Fibroblast of skin of back (primary cell): ENCODE measurements at places on chromosomes 6 and 20.

- no peak for DNase-seq
Measured at GRCh38 chr6:1518855-1519254, 90.9 kb upstream of the FOXC1 start.

GRCh38 chr20:16761305-16761829 lies 13.2 kb downstream of the OTOR start:
- DNase-seq: peak; percentile 63

- DNase-seq: no peak
Measured at GRCh38 chr20:41853806-41854205, 235.6 kb upstream of the CHD6 start.

GRCh38 chr6:41780551-41781365 lies at the start of gene PRICKLE4:
PRICKLE4 (plus strand) TSS chr6:41780782; CDS start chr6:41783474, 2,692 bp downstream.
- DNase-seq: no peak

DNA sequence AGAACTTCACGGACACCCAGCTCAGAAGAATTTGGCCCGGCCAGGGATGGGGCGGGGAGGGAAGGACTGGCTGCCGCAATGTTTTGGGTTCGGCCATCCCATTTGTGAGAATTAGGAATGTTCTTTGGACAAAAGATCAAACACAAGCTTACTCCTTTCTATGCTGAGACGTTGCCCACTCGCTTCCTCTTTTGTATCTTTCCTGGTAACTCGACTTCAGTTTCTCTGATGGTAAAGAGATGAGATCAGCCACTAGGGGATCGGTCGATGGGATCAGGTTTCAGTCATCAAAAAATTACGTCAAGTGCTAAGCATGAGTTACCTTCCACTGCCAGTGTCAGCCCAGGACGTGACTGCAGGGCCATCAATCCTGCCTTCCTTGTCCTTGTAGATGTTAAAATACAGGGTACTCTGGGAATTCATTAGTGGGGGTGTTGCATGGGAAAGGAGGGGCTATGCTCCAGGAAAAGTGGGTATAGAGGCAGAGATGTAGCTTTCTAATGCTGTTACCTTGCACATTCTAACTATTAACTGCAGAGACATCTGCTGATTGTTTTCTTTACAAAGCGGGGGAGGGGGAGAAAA lies 190.2 kb downstream of the TSHZ2 start:
- peak; percentile 71 for DNase-seq

GRCh38 chr6:39772559-39773273 lies 19.5 kb upstream of the DAAM2 start:
- DNase-seq: peak; percentile 77

GRCh38 chr20:55158446-55158845 lies 683.1 kb downstream of the DOK5 start:
- DNase-seq: no peak

GRCh38 chr20:10679269-10679668 lies 5.5 kb upstream of the JAG1 start:
- peak; percentile 89 for DNase-seq

DNA sequence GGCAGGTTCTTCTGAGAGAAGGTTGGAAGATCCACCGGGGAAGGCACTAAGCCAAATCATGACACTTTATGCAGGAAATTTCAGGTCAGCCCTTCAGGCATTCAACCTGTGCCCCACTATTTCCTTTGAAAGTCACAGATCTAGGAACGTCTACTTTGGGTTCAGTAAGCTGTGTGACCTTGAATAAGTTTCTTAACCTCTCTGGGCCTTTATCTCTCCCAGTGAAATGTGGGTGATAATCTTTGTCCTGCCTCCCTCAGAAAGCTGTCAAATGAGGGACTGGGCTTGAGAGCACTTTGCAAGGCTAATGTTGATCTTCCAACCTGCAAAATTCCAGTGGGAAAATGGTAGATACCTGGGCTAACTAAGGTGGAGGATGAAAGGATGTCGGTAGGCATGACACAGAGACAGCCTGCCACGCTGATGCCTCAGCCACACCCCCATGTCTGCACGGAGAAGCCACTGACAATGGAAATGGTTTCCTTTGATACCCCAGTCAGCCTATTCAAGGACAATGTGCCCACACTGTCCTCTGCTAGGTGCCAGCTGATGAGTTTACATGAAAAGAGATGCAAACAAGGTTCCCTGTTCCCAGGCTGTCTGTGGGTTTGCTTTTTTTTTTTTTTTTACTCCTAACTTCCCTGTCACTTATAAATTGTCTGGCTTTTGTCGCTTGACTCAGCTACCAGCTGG lies 9.3 kb downstream of the BNIP5 start:
- DNase-seq: no peak

- DNase-seq: no peak
Measured at GRCh38 chr20:4190792-4191519, 175.6 kb upstream of the RNF24 start.

DNA sequence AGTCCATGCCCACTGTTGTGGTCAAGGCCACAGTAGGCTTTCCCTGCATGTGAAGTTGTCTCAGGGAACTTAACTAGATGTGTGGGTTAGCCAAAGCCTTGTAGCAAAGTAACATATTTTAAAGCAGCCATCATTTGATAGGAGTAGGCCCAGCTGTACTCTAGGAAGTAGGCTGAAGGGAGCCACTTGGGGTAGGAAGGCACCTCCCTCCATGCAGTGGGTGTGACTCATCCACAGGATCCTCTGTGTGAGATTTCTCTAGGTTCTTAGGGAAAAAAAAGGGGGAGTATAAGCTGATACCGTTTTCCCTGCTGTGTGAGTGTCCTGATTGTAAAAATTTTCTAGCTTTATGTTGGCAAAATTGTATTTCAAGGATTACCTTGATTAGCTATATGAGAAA lies 44.7 kb downstream of the VAPB start:
- peak; percentile 77 for DNase-seq

GRCh38 chr20:41577129-41578009 lies 40.8 kb downstream of the CHD6 start:
- DNase-seq: no peak

GRCh38 chr6:11467364-11467763 lies 70.2 kb upstream of the TMEM170B start:
- no peak for DNase-seq

- peak; percentile 63 for DNase-seq
Measured at GRCh38 chr6:151679081-151679480, 128.4 kb upstream of the ESR1 start.

DNA sequence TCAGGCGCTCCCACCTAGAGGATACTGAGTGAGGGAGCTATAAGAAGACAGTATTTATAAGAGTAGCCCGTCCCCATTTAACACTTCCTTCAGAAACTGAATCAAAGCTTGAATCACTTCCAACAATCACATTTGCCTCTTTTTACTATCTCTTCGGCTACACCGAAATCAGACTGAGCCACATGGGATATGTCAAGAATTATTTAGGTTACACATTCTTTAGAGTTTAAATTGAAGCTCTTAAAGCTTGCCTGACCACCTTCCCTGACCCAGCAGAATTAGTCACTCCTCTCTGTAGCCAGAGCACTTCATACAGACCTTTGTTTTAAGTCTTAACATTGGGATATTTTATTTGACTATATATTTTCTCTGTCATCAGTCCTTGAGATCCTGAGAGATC lies 163.7 kb downstream of the MAFB start:
- DNase-seq: peak; percentile 68

- peak; percentile 66 for DNase-seq
Measured at GRCh38 chr20:9294041-9294440, 220.3 kb upstream of the LAMP5 start.

- DNase-seq: peak; percentile 54
Measured at GRCh38 chr20:53872081-53872541, 198.3 kb downstream of the BCAS1 start.

GRCh38 chr6:56906752-56907151 lies 48.2 kb upstream of the BEND6 start:
- peak; percentile 41 for DNase-seq

- DNase-seq: no peak
Measured at GRCh38 chr6:129510950-129511349, 199.0 kb downstream of the ARHGAP18 start.

GRCh38 chr6:49453221-49453620 lies 9.8 kb downstream of the MMUT start:
- peak; percentile 2 for DNase-seq

DNA sequence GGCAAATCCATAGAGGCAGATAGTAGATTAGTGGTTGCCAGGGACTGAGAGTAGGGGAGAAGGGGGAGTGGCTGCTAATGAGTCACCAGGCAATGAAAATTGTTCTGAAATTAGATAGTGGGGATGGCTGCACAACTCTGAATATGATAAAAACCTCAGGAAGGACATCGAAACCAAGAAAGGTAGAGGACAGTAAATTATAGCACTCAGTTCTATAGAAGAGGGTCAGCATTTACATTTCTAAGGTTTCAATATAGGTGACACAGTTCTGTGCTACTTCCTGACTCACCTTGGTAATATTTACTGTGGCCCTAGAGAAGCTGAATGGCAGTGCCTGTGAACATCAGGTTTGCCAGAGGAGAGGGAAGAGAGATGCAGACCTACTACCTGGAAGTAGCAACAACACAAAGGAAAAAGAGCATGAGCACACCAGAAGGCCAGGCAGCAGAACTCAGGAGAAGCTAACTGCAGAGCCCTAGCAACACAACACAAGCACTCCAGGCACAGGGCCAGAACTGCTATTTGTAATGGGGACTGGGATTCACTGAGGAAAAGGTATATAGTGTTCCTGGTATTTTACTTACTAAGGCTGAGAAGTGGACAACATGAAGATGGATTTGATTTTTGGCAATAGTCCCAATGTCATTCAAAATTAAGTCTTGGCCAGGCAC lies 75.9 kb downstream of the PLCG1 start:
- peak; percentile 40 for DNase-seq

DNA sequence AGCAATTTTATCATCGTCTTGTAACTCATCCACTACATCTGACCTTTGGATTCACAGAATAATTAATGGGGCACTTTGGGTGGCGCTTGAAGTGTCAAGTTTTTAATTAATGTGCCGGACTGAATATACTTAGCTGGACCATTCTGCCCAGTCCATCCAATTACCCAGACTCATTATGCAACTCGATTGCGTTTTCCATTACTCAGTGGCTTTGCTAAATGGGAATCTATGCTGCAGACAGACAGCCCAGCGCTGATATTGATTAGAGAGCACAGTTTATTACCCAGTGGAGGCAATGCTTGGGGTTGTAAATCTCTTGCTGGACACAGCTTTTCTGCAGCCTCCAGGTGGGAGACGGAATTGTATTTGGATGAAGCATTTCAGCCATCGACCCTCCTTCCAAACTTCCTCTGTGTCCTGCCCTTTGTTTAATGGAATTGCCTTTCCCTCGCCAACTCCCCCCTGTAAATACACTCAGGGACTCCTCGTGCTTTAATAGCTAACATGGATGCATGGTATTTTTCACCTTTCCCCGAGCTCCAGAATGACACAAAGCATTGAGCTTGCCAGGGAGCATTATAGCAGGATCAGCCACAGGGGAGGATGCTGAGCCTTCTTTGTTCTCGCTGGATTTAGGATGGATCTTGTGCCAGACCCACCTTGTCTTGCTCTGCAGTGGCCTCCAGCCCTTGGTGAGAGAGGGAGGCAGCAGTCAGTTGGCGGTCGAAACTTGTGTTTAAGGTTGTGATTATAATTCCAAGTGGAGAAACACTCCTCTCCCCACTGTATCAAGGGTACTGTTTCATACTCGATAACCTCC lies 59.7 kb downstream of the EDN3 start:
- DNase-seq: no peak

DNA sequence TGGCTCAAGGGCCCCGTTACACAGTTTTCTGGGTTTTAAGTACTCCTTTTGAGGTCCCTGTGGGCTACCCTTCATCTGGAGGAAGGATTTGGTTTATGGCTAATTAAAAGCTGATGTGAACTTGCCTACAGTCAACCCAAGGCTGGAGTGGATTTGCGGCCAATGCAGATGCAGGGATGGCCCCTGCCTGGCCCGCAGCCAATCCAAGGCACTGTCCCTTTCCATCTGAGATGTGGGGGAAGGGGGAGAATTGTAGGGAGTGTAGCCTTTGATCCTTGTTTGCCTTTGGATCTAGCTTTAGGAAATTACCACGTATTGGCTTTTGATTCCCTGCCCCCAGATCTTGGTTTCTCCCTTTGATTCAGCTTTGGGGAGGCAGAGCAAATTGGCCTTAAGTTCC lies 128.0 kb upstream of the GGTLC1 start:
- no peak for DNase-seq

DNA sequence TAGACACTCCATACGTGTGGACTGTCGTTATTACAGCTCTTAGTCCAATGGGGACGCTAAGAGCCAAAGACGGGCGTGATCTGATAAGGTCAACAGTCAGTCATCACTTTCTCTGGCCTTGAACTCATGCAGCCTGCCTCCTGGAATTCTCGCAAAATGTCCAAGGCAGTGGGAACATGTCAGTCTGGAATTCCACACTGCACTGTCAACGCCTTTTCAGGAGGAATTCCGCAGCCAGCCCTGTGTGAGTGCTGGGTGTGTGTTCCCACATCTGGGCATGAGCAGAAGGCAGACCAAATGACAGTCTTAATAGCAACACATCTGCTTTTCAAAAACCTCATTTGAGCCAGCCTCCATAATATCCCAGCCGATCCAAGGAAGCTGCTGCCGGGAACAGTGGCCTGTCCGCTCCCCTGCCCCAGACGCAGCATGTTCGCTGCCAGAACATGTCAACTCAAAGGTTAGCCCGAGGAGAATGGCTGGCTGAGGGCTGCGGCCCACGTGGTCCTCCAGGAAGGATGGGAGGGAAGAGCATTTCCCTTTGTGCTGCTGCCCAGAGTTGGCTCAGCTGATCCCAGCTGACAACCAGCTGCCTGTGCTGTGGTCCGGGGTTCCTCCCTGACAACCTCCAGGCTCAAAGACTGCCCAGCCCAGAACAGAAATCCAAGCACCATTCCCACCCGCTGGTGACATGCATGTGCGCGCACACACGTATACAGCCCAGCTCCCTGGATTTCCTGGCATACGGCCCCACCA lies 103.1 kb downstream of the SULF2 start:
- peak; percentile 57 for DNase-seq

GRCh38 chr6:29791162-29791561 lies 36.5 kb upstream of the HLA-G start:
- no peak for DNase-seq

DNA sequence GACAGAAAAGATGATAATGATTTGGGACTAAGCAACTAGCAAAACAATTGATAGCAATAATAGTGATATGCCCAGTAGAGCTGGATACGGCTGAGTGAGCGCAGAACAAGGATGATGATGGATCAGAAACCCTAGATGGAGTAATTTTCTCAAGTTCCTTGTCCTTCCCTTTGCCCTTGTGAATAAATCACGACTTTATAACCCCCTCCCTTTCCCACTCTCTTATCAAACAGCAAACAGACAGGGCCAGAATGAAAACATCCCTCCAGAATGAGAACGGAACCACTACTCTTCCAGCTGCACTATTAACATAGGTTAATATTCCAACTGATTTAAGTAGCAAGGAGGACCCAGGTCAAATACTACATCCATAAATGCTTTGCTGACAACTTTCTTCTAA lies 1.3 kb upstream of the MTFR2 start:
- no peak for DNase-seq

DNA sequence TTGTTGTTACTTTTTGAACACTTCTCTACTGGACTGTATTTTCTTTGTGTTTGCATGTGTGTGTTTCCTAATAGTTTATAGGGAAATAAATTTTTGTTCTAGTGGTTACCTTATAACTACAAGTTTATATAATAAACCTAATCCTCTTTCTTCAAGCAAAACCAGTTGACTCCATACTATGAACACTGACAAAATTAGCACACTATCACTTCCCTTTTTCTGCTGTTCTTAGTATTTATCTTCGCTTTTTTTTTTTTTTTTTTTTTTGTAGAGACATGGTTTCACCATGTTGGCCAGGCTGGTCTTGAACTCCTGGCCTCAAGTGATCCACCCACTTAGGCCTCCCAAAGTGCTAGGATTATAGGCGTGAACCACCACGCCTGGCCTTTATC lies 25.0 kb upstream of the C6orf62 start:
- DNase-seq: no peak
